Smooth muscle cell of the coronary artery (primary cell): ENCODE measurements at places on chromosomes 4 and X. TPM values are rescaled to one million over a fixed set of nuclear protein-coding genes. Genes with fewer than 3 reads are reported as not detected.

The GAGE12E gene
- not detected in 2 replicates for total RNA-seq

The PDE5A gene
- 2.7 and 42.3 TPM in 2 replicates for total RNA-seq

The WAS gene
- total RNA-seq: 0.23 TPM in 1 of 2 replicates, not detected in the other

The ASMT gene
- total RNA-seq: not detected in 2 replicates

The ADH7 gene
- 0.70 TPM in 1 of 2 replicates, not detected in the other for total RNA-seq

The DNAAF6 gene
- total RNA-seq: not detected in 2 replicates

The COX7B2 gene
- total RNA-seq: not detected in 2 replicates

The PPP1R2C gene
- total RNA-seq: not detected in 2 replicates

The EFNB1 gene
- total RNA-seq: 23.1 and 34.1 TPM in 2 replicates

The HPSE gene
- total RNA-seq: 0.23 and 0.59 TPM in 2 replicates

The SLC16A2 gene
- 4.6 and 4.9 TPM in 2 replicates for total RNA-seq

The POF1B gene
- not detected in 2 replicates for total RNA-seq

The RP2 gene
- 9.0 and 14.4 TPM in 2 replicates for total RNA-seq

The NAA11 gene
- not detected in 2 replicates for total RNA-seq

The MID1 gene
- 12.2 and 21.2 TPM in 2 replicates for total RNA-seq
